ENCODE measurements at places on chromosomes 3 and 15. TPM values are rescaled to one million over a fixed set of nuclear protein-coding genes. Genes with fewer than 3 reads are reported as not detected.

P3H2 gene
- total RNA-seq: 24.8 TPM

VEPH1 gene
- total RNA-seq: 93.5 TPM

CPNE9 gene
- total RNA-seq: not detected

SPTBN5 gene
- 1.8 TPM for total RNA-seq

DISP2 gene
- 0.30 TPM for total RNA-seq

SOX14 gene
- total RNA-seq: not detected

ANKRD34C gene
- total RNA-seq: not detected

JMJD7 gene
- total RNA-seq: 2.3 TPM

NCKIPSD gene
- 16.5 TPM for total RNA-seq

RBMS3 gene
- 75.6 TPM for total RNA-seq

FOXL2NB gene
- total RNA-seq: not detected

TMIE gene
- total RNA-seq: not detected

STARD9 gene
- 2.7 TPM for total RNA-seq

CD96 gene
- total RNA-seq: not detected

ANKUB1 gene
- total RNA-seq: not detected

CTSH gene
- total RNA-seq: 3.9 TPM

ACTC1 gene
- total RNA-seq: not detected

DAZL gene
- not detected for total RNA-seq

GOLGA8S gene
- not detected for total RNA-seq

GOLGA8Q gene
- 1.8 TPM for total RNA-seq

PIGZ gene
- 2.7 TPM for total RNA-seq

TLE3 gene
- 31.2 TPM for total RNA-seq

TMEM158 gene
- total RNA-seq: 70.1 TPM

RNU5B-1 gene
- not detected for total RNA-seq

CCDC54 gene
- total RNA-seq: not detected

CA12 gene
- total RNA-seq: 98.9 TPM

MUC20 gene
- not detected for total RNA-seq

CACNA1D gene
- not detected for total RNA-seq

RBP2 gene
- total RNA-seq: not detected

DLL4 gene
- total RNA-seq: 0.14 TPM

CORO2B gene
- total RNA-seq: 1.8 TPM

LYZL4 gene
- total RNA-seq: not detected

FGF7 gene
- total RNA-seq: 342 TPM

IL17RD gene
- total RNA-seq: 3.0 TPM

ITGA11 gene
- 52.5 TPM for total RNA-seq

GP5 gene
- 0.14 TPM for total RNA-seq

SYNPR gene
- not detected for total RNA-seq

HDDC3 gene
- total RNA-seq: 11.6 TPM

TGM5 gene
- total RNA-seq: not detected

DPPA2 gene
- not detected for total RNA-seq

FURIN gene
- 130 TPM for total RNA-seq

GABRB3 gene
- 0.65 TPM for total RNA-seq

ZNF620 gene
- 0.92 TPM for total RNA-seq

PTH1R gene
- not detected for total RNA-seq

MEIS2 gene
- 63.4 TPM for total RNA-seq

ZNF385D gene
- total RNA-seq: not detected

CCR5 gene
- total RNA-seq: not detected

PLSCR4 gene
- 9.3 TPM for total RNA-seq

NGLY1 gene
- total RNA-seq: 32.1 TPM

LNP1 gene
- 3.3 TPM for total RNA-seq

RASGRP1 gene
- 0.88 TPM for total RNA-seq

SAXO2 gene
- 1.2 TPM for total RNA-seq

CTXN2 gene
- total RNA-seq: not detected

CADM2 gene
- total RNA-seq: not detected

CLDN16 gene
- 0.23 TPM for total RNA-seq

TMEM42 gene
- total RNA-seq: 14.3 TPM

SLC22A13 gene
- 1.6 TPM for total RNA-seq

SNUPN gene
- 28.1 TPM for total RNA-seq

NEK4 gene
- 27.4 TPM for total RNA-seq
